ENCODE measurements at places on chromosomes 7 and 10.

GRCh38 chr7:95871075-95871848, 98.9 kb downstream of the DYNC1I1 start:
- DNase-seq, result no peak

- no peak for DNase-seq
Measured at GRCh38 chr7:80139236-80139635, 4.6 kb downstream of the GNAI1 start.

GRCh38 chr7:130369110-130369711, 11.1 kb upstream of the CPA1 start:
- no peak for DNase-seq

DNA sequence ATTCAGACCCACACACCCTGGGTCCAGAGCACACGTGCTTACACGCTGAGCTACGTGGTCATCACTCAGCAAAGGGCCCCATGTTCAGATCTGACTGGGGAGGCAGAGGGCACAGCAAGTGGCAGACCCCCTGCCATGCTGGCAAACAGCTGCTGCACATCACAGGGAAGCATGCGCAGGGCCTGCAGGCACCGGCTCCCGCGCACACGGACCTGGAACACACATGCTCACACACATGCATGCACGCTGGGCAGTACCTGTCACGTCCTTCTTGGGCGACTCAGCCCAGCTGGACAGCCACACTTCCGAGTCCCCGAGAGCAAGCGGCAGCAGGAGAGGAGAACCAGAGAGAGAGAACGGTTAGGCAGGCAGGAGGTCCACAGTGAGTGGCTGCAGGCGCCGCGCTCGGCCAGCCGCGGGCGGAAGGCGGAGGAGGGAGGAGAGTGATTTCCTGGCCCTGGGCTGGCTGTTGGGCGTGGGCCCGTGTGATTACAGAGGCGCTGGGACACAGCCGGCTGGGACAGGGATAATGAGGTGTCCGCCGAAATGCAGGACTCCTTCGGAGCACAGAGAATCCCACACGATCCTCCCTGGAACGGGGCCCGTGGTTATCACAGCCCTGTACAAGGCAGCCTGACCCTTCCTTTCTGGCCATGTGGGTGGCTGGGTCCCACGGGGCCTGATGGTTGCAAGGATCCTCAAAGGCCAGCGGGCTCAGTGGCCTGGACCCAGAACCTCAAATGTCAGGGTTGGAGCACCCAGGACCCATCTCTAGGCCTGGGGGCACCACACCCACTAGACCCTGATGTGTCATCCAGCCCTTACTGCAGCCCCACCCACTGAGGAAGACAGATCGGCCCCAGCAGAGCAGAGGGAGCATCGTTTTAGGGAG, 175.1 kb downstream of the NEURL1 start:
- no peak for DNase-seq

DNA sequence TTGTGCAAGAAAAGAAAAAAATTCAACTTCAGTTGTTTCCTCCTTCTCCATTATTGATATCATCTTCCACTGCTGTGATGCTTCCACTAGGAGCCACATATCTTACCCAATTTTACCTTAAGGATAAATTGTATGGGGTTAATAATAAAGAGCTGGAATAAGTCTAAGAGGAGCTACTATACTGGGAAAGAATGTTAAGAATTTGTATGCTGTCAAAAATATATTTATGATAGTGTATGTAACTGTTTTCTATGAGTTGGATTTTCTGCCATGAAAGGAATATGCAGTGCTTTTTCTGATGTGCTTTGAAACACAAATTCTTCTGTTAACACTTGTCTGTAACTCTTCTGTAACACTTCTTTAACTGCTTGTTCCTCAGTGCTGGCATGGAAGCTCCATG, 219.1 kb downstream of the VTI1A start:
- no peak for DNase-seq

GRCh38 chr10:70820976-70821750, 5.4 kb downstream of the SGPL1 start:
- DNase-seq, result no peak

DNA sequence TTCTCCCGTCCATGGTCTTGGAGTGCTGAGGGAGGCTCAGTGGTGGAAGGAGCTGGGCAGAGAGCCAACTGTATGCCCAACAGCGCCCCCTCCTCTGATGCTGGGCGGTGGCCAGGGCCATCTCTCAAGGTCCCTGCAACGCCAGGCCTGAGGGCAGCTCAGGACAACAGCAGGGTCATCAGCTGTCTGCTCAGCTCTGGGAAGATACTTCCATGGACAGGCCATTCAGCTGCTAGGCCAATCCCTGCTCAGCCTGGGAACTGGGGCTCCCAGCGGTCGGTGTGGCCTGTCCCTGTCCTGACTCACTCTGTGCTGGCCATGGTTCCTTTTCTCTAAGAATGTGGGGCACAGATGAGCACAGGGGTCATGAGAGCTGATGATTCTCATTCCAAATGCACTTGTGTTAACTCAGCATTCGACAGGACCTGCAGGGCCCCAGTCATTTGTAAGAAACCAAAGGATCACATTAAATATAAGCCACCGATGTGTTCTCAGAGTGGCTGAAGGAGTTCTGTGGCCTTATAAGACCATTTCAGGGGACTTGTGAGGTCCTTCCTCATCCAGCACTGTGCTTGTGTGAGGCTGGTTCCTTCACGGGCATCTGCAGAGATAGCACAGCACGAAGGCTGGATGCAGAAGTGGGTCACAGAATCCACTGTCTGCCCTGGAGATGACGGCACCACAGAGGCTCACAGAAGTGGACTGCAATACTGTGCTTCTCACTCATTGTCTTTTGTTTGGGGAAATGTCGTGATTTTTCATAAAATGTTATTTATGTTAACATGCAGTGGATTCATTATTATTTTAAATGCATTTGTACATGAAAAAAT, 73.0 kb downstream of the ADCY1 start:
- no peak for DNase-seq

DNA sequence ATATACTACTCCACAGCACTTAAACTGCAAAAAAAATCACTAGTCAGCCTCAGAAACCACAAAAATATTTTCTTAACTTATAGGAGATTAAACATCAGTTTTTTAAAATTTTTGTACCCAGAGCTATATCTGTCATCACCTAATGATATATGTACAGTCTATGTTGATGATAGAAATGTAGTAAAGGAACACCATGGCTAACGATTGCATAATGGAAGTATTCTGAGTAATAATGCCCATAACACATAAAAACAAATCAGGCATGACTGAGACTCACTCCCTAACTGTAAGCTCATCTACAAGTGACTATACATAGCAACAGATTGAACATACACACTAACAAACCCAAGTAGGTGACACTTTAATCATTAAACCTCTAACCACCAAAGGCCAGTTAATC, 51.3 kb downstream of the TSPAN12 start:
- DNase-seq, result no peak

- no peak for DNase-seq
Measured at GRCh38 chr7:137839903-137840779, 6.6 kb downstream of the DGKI start.

DNA sequence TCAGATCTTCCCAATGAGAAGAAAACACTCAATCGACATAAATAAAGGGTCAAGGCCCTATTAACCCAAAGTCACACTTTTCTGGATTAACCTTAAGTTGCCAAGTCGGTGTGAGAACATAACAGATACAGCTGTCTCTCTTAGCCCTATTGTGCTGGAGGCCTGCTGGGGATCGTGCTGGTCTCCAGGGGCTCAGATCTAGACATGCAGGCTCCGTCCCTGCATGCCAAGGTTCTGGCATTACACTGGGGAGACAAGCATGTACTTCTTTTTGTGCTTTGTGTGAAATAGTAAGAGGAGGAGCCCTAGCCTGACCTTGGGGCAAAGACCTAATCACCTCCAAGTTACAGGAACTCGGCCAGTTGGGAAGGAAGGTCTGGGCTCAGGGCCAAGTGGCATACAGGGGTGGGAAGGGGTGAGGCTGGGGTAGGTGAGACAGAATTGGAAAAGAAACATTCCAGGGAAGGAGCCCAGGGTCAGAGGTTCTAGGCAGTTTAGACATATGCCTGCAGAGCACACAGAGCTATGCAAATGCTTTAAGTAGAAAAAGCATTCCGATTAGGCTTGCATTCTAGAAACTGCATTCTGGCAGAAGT, 216.4 kb downstream of the HECW1 start:
- DNase-seq, result no peak

DNA sequence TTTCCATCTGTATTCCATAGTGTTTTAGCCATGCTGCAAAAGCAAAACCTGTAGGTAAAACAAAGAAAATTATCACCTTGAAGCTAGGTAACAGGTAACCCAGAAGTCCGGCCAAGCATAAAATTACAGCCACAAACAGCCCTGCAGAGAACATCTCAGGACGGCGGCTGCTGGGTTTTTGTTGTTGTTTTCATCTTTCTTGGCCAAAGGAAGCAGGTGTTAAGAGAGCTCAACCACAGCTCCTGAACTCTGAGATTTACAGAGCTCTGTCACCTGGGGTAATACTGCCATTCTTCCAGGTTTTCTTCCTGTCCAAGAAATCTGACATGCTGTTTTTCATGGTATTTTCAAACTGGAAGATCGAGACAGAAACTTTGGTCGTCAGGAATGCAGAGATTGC, 847 bp upstream of the SCIN start:
- no peak for DNase-seq

GRCh38 chr7:130420943-130421578, 19.8 kb downstream of the CEP41 start:
- no peak for DNase-seq

DNA sequence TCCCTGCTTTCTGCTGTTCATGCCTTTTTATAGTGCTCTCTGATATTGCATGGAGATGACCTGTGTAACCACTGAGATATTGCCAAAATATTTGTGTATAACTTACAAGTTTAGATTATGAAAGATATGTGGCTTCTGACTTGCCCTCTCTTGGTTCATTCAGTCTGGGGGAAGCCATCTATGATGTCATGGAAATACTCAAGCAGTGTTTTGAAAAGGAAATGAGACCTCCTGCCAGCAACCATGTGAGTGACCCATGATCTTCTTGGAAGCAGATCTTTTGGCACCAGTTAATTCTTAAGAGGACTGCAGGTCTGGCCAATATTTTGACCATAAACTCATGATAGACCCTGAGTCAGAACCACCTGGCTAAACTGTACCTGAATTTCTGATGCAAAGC, 183.0 kb downstream of the THSD7A start:
- no peak for DNase-seq

DNA sequence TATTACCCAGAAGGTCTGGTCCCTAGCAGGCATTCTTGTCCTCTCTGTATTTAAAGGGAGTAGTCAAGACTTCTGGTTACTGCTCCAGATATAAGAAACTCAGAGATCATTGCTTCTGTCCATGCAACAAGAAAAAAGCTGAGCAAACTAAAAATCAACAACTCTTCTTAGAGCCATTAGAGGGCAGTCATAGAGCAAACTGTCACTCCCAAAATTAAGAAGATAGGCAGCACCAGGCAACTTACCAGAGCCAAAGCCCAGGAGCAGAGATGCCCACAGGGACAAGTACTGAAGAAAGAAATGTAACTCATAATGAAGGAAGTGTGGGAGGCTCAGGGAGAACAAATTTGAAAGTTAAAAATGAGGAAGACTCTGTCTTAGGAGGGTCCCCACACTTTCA, 472.9 kb upstream of the COBL start:
- no peak for DNase-seq

GRCh38 chr7:151742713-151743480, 134.0 kb downstream of the PRKAG2 start:
- no peak for DNase-seq

- no peak for DNase-seq
Measured at GRCh38 chr7:152144557-152145245, 119.2 kb downstream of the GALNT11 start.

GRCh38 chr7:94395141-94396036, 694 bp downstream of the COL1A2 start:
- no peak for DNase-seq

DNA sequence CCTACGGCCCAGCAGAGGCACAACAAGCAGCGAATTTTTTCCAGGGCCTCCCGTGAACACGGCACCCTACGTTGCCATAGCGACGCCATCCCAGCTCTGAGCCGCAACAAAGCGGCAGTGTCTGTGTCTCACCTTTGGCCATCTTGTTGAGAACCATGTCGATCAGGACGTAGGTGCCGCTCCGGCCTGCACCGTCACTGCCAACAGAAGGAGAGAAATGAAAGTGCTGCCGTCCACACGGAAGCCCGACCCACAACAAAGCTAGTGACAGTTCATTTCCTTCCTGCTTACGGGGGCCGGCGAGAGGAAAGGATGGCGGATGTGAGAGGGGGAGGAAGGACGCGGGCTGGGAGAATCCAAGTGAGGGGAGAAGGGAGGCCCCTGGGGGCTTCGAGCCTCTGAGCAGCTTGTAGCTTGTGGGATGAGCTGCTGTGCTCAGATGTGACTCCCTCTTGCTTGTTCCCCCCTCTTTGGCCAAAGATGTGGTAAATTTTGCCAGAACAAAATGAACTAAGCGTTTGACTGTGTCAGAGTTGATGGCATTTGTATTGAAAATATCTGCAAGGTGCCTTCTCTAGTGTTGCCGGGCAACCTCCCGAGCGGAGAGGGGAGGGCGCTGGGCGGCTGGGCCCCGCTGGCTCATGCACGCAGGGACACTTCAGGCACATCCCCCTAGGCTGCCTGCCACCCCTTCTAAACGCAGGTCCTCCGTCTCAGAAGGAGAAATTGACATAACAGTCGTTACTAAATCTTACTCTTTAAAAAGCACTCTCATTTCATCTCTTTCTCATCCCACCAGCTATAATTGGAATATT, 232.2 kb downstream of the DNAJB6 start:
- DNase-seq, result peak; percentile 48

DNA sequence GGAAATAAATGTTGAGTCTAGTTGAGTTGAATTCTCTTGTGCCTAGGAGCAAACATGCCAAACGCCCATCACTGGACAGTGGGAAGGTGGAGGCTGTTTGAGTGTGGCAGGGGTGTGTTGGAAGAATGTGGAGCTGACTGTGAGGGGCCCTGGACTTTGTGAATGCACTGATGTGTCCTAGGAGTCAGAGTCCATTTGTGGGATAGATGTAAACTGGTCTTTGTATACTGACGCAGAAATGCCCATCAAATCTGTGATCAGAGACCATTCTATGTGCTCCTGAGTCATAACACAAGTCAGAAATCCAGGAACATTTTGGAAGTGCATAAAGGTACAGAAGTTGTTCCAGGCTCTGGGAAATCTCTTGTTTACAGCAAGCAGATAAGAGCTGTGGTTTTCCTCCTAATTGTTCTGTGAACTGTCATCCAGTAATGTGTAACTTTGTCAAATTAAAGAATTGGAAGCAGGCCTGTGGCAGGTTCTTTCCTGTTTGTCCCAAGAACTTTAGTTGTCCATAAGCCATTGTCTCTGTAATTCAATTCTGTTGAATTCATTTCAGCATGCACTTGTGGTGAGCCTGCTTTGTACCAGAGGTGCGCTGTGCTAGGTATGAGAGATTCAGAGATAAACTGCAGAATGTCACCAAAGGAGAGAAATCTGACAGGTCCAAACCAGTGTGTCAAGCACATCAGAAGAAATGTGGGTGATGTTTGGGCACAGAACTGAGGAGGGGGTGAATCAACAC, 7.6 kb downstream of the PRXL2A start:
- no peak for DNase-seq

DNA sequence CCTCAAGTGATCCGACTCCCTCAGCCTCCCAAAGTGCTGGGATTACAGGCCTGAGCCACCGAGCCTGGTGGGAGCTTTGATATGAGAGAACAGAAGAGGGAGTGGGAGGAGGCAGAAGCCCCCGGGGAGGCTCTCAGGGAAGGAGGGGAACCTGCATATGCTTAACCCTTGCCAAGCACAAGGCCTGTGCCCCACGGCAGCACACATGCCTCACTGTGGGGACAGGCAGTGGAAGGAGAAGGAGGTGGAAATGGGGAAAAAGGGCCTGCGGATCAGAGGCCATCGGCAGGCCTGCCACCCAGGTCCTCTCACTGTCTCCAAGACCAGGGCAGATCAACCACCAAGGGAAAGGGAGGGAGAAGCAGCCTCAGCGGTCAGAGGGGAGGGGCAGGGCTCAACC, 7.2 kb upstream of the GRID1 start:
- no peak for DNase-seq

GRCh38 chr7:47776335-47776734, 171.9 kb downstream of the PKD1L1 start:
- DNase-seq, result no peak

All from activated CD4-positive, alpha-beta T cell treated with anti-CD3 and anti-CD28 coated beads for 1 hour (primary cell).